Mesenchymal stem cell (in vitro differentiated cells and primary cell): ENCODE measurements at places on chromosomes 2 and 18.

DNA sequence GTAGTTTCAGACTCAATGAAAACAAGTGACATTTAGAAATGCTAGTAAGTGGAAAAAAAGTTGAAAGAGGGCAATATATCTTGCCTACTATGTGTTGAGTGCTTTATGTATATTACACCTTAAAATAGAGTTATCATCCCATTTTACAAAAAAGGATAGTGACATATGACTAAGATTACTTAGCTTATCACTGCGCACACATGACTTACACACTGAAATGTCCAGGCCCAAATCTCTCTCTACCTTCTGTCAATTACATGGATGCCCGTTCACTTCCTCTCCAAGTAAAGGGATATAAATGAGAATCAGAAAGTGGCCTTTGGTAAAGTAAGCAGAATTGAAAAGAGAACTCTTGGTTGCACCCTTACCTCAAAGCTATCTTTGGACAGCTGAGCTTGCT, 3.6 kb upstream of the PARD3B start:
- no peak for DNase-seq

DNA sequence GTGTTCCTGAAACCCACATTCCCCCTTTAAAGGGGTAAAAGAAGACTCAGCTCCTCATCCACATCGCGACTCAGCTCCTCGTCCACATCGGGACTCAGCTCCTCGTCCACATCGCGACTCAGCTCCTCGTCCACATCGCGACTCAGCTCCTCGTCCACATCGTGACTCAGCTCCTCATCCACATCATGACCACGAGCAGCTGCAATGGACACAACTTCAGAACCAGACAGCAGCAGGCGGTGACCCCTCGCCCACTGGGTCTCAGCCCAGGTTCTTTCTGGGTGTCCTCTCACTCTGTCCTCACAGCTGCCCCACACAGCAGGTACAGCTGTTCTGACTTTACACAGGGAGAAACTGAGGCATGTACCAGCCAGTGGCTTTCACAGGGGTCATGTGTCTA, 163.5 kb upstream of the SALL3 start:
- DNase-seq: no peak

DNA sequence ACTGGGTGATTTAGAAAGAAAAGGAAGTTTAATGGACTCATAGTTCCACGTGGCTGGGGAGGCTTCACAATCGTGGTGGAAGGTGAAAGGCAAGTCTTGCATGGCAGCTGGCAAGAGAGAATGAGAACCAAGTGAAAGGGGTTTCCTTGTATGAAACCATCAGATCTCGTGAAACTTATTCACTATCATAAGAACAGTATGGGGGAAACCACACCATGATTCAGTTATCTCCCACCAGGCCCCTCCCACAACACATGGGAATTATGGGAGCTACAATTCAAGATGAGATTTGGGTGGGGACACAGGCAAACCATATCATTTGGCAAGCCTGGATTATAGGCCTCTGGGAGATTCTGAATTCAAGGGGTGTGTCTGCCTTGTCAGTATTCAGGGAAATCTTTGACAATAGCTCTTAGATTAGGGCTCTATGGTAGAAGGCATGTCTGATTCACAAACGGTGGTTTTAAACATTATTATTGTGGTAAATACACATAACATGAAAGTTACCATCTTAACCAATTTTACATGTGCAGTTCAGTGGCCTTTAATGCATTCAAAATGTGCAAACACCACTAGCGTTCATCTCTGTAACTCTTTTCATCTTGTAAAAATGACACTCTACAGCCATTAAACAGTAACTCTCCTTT, 15.3 kb upstream of the PLB1 start:
- DNase-seq: no peak

DNA sequence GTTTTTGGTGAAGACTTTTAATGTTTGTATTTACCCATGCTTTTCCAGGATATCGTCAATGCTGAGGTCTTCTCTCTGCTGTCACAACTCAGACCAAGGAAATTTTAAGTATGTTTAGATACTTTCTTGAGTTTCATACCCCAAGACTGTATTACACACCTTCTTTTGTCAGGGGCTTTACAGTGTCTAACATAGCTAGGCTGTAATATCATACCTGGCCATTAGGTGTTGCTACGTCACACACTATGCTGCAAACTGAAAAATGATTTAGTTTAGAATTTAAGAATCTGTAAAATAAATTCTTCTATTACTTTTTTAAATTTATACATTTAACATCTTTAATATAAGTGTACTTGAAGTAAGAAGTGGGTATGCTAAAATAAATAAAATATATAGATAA, 358.4 kb upstream of the NRP2 start:
- no peak for DNase-seq

DNA sequence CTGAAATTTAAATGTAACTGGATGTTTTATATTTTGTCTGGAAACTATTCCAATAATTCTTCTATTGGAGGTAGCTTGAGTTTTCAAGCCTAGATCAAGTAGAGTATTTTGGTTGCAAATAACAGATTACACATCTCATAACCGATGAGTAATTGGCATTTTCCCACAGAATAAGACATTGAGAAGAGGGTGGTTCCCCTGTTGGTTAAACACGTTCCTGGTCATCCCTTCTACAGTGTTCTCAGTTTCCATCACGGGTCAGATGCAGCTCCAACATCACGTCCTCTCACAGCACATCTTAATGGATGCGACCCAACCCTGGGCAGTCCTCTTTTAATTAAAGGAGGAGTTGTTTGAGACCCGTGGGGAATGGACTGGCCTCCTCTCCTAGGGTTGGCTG, 149.0 kb upstream of the ZNF516 start:
- no peak for DNase-seq

DNA sequence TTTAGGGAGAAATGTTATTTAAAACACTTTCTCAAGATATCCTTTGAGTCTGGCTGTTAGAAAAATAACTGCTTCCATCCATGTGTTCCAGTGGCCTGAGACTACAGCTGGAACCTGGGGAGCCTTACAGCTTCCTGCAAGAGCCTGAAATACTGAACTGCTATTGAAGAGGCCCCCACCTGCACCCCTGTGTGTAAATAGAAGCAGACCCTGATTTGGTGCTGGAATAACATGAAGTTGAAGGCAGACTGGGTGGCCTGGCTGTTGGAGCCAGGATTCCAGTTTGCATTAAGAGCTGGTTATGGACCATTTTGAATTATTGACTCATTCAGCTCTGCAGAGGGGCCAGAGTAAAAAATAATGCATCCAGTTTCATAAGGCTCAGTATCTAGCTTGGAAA, 61.9 kb downstream of the DIS3L2 start:
- DNase-seq: no peak

- DNase-seq: no peak
Measured at GRCh38 chr18:39057423-39058064, 1491.9 kb upstream of the CELF4 start.

DNA sequence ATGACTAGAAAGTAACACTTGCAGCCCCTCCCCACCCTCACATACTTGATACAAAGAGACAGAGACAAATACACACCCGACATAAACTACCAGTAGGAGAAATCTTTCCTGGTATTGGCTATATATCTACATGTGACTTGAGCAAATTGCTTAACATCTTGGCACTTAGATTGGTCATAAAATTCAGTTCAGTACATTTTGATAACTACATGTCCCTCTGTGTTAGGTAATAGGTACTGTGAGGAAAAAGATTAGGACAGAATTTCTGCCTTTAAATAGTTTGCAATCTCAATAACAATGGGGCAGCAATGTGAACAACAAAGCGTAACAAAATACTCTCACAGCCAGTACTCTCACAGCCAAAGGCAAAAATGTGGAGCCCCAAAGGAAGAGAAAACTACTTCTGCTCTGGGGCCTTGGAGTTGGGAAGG, 670.0 kb upstream of the ACVR2A start:
- DNase-seq: no peak

DNA sequence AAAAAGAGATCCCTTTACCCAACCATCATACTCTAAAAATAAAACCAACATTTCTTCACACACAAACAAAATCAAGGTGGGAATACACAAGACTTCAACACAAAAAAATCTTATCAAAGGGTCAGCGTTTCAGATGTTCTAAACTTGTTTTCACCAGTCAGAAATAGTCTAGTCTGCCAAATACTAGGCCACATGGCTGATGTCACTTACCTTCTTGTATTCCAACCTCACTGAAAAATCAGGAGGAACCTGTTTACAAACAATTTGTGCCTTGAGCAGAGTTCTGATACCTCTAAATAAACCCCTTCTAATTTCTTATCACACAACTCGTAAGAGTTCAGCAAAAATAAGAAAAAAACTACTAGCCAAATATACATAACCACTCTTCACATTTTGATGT, 20.1 kb downstream of the FEZ2 start:
- DNase-seq: no peak

- no peak for DNase-seq
Measured at GRCh38 chr2:115084446-115084845, 642.0 kb downstream of the DPP10 start.

DNA sequence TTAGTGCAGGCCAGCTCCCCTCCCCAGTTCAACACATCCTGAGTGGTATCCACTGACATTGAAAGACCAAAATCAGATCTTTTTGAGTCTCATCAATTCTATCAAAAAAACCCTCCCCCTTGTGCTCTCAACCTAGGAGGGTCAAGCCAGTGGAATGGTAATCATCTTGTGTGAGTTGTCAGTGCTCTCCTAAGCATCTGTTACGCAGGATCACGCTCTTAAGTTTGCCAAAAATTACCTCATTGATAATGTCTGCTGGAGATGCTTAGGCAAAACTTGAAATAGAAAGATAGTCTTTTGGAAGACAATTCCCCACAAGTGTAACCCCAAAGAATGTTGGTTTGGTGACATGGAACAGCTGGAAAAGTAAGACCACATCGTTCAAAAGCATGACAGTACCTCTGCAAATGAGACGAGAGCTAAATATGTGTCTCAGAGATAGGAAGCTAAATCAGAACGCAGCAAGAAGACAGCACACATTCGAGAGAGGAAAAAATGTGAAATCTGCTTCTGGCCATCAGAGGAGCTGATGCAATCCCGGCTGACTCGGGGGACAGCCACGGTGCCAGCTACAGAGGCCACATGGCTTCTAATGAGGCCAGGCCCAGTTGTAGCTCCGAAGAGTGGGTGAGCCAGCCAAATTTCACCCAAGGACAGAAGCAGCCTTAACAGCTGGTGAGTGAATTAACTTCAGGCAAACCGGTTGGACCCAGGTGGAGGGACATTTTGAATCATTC, 753.9 kb downstream of the RNF144A start:
- DNase-seq: no peak

DNA sequence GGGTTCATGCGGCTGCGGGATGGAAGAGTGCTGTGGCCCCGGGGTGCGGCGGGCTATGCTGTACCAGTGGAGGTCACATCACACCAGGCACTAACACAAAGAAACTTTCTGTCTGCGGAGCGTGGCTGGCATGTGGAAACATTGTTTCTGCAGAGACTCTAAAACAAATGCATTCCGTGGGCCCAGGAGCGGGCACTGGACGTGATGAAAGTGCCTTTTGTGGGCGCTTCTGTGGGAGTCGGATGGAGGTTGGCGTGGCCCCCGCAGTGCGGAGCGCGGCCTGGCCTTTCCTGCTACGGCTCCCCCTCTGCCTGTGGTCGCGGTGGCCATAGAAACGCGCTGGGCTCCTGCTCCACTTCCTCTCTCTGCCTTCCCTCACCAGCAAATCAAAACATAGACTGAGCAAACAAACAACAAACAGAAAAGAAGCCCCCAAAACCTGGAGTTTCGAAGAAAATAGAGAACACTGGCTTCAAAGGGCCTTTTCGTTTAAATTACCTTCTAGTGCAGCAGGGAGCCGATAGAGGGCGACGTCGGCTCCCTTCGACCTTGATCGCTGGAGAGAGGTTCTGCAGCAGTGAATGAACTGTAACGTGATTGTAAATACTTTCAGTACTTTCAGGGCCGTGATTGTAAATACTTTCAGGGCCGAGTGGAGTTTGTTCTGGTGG, 51.4 kb downstream of the KIF5C start:
- peak; percentile 36 for DNase-seq

DNA sequence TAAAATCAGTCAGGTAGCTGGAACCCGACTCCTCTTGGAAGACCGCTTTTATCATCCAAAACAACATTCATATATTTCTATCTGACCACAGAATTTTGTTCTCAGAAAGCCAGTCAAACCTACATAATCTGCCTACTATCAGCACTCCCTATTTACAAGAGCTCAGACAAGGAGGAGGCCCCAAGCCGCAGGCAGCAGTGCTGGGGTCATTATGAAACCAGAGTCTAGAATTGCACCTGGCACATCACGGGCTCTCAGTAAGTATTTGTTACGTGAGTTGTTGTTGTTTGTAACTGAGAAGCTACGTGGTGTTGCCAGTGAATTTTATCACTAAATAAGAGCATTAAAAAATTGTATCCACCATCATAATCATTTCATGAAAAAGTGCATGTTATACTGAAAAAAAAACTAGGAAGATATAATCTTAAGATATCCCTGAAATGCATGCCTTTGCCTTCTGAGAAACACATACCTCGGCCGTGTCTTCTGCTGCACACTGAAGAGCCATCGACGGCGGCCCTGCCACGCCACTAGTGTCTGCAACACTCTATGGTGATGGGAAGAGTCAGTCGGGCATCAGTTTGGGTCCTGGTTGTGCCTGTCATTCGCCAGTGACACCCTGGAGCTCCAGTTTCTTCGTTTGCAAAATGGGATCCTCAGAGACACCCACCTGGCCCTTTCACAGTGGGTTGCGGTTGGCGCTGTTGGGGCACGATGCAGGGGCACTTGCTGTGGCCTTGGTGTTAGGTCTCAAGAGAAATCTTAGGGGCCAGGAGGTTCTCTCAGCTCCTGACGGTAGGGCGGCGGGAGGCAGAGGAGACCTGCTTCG, 505.9 kb downstream of the EIPR1 start:
- no peak for DNase-seq

DNA sequence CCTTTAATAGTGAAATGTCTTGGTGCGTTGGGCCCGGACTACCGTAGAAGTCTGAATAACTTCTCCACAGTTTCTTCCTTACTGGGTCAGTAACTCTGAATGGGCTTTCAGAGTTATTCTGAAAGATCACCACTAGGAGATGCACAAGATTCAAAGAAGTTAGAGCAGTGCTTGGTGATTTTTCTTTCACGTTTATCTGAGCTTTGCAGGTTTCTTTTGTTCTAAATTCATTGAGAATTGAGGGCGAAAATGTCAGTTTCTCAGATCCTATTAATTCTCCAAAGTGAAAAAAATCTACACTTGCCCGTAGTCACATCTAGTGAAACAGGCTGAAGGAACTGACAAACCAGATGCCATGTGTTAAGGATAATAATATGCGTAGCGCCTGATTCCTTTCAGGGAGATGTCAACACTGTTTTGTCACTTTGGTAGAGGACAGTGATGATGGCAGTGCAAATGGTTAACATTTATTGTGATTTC, 70.1 kb downstream of the QPCT start:
- DNase-seq: peak; percentile 79

- no peak for DNase-seq
Measured at GRCh38 chr2:192828947-192829346, 634.2 kb upstream of the TMEFF2 start.

- DNase-seq: no peak
Measured at GRCh38 chr2:70927641-70928040, 8.1 kb upstream of the ATP6V1B1 start.

DNA sequence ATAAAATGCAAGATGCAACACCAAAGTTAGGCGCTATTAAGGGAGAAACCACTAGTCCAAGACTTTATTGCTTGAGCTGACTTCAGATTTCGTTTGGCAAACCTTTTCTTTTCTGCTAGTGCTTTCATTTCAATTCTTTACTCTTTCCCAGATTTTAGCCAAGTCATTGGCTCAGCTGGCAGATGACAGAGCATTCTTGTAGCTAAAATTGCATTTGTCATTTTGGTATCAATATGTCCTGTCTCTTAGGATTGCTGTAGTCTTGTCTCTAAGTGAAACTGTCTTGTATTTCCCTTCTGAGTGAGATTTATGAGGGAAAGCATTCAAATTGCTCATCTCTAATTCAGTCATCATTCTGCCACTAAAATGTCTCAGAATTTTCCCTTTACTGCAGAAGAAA, 335.1 kb downstream of the METTL4 start:
- no peak for DNase-seq

GRCh38 chr18:9719421-9719981, 11.4 kb downstream of the RAB31 start:
- DNase-seq: peak; percentile 89
